Activated CD4-positive, alpha-beta T cell treated with anti-CD3 and anti-CD28 coated beads, Interleukin-2, amount 50 U/mL, for 4 hours (primary cell): ENCODE measurements at places on chromosomes 3 and 15.

DNA sequence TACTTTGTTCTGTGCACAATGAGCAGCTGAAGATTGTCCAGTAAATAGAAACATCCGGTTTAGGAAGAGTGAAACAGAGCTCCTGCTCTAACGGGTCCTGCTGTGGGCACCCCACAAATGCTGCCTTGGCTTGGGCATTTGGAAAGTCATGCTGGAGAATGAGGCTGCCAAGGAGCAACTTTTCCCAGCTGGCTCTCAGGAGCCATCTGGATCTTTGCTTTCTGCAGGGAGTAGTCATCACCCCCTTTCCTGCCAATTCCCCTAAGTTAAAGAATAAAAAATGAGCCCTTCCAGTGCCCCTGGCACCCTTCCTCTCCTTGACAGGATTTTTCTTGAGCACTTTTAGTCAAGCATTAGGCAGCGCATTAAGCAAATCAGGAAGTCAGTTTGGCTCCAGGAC, 90.0 kb downstream of the FAM43A start:
- no peak for DNase-seq

DNA sequence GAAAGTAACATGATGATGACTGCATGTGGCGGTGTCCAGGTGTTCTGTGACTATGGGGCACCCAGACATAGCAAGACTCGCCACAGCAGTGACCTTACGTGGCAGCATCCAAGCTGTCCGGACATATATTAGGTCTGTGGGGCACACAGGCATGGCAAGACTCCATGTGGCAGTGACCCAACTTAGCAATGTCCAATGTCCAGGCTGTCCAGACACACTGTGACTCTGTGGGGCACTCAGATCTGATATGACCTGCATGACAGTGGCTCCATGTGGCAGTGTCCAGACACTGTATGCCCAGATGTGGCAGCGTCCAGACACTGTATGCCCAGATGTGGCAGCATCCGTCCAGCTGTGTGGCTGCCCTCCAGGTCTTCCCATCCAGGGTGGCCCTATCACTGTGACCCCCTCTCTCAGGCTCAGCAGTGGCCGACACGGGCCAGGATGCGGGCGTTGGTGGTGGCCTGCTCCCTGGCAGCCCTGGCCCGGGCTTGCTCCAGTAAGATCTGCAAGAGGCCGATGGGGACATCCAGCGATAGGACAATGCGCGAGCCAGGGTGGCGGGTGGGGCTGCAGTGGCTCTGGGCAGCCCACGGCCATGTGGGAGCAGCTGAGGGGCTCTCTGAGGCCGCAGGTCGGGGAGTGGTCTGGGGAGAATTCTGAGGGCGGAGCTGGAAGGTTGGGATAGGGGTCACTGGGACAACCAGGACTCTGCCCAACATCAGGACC, 1.1 kb downstream of the UCN2 start:
- DNase-seq, result no peak

DNA sequence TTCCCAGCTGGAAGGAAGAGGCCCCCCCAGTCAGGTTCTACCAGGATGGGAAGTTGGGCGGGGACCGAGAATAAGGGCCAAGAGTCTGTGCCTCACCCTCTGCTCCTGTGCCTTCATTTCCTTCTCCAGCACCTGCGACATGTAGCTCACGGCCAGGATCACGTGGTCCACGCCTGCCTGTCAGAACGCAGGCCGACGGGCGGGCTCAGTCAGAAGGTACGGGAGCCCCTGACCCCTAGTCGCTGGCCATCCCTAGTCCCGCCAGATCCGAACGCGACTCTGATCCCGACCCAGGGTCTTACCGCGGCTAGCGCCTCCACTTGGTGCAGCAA, 489 bp downstream of the GMPPB start:
- DNase-seq, result peak; percentile 48

DNA sequence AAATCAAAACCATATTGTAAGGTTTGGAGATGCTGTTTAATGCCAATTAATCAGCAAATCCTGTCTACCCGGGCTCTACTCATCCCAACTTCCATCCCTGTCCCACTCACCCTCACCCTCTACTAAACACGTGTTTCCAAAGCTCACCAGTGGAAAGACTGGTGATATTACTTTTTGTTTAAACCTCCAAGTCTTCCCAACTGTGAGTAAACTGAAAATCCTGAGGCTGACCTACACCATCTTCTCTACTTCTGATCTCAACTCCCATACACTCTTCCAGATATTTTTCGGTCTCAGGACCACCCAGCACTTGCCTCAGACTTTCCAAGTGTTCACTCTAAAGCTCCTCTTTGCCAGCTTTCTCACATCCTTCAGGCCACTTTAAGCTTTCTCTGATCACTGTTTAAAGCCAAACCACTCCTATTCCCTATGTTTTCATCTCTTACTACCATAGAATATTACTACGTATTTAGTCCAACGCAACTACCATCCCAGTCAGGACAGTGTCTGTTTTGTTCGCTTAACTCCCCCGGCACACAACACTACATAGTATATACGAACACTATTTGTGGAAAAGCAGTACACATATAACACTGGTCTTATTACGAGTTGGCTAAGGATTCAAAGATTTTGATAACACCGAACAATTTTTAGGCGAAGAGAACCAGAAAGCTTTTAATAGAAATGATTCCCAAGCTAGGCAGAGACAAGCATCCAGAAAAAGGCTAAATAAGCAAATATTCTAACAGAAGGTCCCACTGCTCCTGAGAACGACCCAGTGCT, 684 bp downstream of the RPL4 start:
- DNase-seq, result no peak

DNA sequence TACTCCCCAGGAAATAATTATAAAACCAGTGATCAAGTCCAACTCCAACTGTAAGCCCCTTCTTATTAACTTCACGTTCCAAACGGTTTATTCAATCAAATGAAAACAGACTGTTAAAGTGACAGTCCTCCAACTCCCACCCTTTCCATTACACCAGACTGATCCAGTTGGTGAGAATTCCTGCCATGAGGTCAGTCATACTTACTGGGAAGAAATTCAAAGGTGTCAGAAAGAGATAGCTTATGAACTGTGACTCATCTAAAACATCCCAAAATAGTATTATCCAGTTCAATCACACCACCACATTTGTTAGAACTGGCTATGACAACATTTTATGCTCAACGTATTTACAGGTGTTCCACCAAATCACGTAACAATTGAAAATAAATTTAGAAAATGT, 19.5 kb downstream of the SMARCC1 start:
- no peak for DNase-seq
